Kidney capillary endothelial cell (primary cell): ENCODE measurements at places on chromosomes 1 and 21.
A peak's percentile ranks its signal among the peaks of the same experiment; 100 is the strongest.

- DNase-seq = no peak
These were observed 79.7 kb upstream of the BCL10 start for GRCh38 chr1:85356130-85356529.

GRCh38 chr1:9194024-9194423 lies 40.5 kb upstream of the H6PD start:
- no peak for DNase-seq

DNA sequence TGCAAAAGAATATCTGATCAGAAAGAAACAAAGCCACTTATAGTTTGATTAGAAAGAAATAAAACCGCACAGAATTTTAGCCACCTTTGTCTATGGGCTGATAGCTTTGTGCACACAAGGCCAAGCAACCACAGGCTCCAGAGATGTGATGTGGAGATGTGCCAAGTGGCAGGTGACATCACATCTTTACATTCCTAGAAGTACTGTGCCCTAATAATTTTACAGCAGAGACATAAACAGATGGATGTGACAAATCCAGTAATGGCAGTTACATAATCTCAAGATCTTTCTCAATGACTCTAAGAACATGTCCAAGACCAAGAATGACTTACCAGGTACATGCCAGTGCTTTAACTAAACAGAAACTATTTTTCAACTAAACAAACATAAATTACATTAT lies 159.5 kb downstream of the LTN1 start:
- DNase-seq = no peak

DNA sequence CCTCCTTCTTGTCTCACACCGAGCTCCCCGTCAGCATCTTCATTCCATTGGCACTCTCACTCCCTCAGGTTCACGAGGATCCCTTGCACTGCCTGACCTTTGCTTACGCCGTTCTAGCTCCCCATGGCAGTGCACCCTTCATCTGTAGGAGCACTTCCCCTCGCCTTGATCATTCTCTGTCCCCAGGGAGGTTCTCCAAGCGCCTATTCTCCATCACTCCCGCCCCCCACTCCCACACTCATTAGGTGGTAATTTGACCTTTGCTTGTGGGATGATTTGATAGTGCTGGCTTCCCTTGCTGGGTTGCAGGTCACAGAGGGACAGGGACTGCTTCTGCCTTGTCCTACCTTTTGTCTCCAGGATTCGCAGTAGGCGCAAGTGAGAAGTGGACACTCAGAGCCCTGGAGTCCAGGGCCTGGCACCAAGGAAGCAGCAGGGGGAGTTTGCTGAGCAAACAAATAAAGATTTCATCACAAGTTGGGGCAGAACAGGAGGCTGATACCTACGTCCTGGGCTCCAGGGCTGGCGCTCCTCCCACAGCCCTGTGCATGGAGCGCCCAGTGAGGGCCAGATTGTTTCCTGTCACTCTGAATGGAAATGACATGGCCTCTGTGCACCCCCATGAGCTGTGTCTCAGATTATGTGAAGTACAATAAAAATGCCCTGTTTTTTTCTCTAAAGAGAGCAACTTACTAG lies 82.0 kb upstream of the RUNX3 start:
- no peak for DNase-seq

GRCh38 chr1:9960706-9961562 lies 17.7 kb downstream of the NMNAT1 start:
- DNase-seq = no peak

DNA sequence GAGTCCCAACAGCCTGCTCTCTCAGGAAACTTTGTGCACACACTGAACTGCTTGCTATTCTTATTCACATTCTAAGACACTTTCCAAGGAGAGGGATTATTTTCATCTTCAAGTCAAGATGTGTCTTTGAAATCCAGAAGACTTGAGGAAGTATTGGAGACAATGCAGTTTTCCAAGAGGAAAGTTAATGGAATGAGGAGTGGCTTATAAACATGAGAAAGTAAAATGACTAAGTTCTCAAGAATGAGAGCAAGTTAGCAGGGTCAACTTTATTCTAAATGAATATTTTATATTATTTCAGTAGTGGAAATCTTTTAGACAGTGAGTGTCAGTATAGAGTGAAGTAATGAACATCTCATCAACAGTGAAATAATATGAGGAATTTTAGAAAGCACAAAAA lies 1239.3 kb downstream of the MRPL39 start:
- DNase-seq = no peak

DNA sequence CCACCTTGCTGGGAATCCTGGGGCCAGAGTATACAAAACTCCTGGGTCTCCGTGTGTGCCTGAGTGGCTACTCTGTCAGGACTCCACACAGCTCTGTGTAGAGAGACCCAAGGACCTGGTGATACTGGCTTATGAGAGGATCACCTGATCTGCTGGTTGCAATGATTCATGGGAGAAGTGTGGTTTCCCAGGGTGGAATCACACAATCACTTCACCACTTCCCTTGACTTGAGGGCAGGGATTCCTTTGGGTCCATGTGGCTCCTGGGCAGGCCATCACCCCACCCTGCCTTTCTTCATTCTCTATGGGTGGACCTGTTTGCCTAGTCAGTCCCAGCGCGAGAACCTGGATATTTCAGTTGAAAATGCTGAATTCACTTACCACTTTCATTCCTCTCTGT lies 13.3 kb downstream of the PRSS38 start:
- no peak for DNase-seq

- DNase-seq = no peak
These were observed 5.0 kb upstream of the H6PD start for GRCh38 chr1:9229549-9229948.

- peak; percentile 2 for DNase-seq
These were observed 346.9 kb upstream of the DAB1 start for GRCh38 chr1:57770772-57771171.

GRCh38 chr1:207084701-207085180 lies 3.9 kb upstream of the C4BPB start:
- peak; percentile 20 for DNase-seq

- no peak for DNase-seq
These were observed 424.3 kb downstream of the KCNT2 start for GRCh38 chr1:196183941-196184340.

DNA sequence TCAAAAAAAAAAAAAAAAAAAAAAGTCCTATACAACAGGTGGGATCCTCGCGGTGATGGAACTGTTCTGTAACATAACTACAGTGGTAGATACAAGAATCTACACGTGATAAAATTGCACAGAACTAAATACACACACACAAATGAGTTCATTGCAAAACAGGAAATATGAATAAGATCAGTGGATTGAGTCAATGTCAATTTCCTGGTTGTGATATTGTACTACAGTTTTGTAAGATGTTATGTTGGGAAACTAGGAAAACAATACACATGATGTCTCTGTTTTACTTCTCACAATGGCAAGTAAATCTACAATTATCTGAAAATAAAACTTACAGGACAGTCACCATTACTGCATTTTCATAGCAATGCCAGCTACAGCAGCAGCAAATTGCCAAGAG lies 59.8 kb downstream of the ITGB3BP start:
- peak; percentile 76 for DNase-seq

- DNase-seq = no peak
These were observed 28.0 kb downstream of the MACO1 start for GRCh38 chr1:25458541-25459298.

DNA sequence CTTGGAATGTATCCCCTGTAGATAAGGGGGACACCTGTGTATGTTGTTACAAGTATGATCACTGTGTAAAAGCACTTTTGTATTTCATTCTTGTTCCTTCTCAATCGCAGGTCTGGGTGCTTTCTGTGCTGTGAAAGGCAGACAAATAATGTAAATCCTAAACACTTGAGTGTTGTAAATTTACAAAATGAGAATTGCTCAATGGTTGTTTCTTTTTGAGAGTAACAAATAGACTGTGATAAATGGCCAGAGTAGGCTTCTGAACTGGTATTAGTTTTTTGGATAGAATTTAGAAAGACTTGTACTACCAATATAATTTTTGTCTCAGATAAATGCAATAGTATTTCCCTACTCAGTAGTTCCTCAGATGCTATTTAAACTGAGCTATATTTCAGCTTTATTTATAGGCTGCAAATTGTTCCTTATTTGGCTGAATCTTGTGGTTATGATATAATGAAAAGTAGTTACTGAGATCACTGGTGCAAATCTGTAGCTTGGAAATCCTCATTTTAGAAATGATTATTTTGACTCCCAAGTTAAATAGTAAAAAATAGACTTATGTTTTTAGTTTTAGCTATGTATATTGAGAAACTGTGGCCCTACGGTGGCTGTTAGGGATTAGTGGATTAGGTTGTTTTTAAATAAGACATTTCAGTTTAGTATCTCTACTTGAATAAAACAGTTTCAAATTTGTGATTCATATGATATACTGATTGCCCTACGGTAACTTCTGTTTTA lies 9.2 kb downstream of the BACH1 start:
- DNase-seq = no peak

DNA sequence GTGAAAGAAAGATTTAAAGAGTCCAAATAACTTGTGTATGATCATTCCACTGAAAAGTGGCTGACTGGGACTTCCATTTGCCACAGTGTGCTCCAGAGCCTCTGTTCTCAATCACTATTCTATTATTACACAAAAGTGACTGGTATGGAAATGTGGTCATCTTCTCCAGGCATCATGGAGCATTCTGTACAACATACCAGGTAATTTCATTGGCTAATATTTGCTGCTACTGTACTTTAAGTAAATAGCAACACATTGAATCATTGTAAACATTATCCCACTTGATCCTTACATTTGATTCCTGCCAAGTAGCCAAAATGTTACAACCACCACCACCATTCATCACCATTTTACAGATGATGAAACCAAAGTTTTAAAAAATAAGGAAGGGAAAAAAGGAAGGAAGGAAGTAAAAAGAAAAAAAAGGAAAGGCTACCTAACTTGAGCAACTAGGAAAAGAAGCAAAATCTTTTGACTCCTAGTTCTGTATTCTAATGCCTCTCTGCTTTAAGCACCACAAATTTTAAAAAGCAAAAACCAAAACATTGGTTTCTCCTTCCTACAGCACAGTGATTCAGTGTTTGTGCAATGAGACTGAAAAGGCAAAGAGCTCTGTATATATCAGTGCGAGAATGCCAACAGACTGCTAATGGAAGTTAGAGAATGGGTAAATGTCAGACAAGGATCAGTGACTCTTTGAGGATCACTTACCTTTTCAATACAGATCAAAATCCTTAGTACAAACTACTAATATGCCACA lies 361.4 kb upstream of the PTBP2 start:
- no peak for DNase-seq

GRCh38 chr1:95028954-95029353 lies 43.8 kb downstream of the ALG14 start:
- no peak for DNase-seq

DNA sequence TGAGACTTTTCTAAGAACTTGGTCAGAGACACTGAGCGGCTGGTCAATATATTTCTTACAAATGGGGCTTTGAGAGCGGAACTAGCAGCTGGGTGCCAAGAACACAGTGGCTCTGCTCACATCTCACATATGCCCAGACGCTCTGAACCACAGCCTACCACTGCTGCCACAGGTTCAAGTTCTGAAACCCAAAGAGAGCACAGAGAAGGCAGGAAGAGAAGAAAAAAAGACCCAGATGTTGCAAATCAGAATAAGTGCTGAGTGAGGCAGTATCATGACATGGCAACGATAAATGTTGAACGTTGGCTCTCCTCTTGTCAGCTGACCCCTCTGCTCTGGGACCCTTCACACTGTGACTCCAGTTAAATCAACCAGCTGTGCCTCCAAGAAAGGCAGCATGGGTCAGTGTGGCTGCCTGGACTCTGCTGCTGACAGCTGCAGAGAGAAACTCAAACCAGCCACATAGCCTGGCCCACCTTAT lies 26.4 kb downstream of the HIVEP3 start:
- no peak for DNase-seq

- DNase-seq = no peak
These were observed 122.6 kb downstream of the TNNI3K start for GRCh38 chr1:74357756-74358155.

GRCh38 chr1:28926629-28927265 lies 12.4 kb downstream of the EPB41 start:
- DNase-seq = peak; percentile 37

DNA sequence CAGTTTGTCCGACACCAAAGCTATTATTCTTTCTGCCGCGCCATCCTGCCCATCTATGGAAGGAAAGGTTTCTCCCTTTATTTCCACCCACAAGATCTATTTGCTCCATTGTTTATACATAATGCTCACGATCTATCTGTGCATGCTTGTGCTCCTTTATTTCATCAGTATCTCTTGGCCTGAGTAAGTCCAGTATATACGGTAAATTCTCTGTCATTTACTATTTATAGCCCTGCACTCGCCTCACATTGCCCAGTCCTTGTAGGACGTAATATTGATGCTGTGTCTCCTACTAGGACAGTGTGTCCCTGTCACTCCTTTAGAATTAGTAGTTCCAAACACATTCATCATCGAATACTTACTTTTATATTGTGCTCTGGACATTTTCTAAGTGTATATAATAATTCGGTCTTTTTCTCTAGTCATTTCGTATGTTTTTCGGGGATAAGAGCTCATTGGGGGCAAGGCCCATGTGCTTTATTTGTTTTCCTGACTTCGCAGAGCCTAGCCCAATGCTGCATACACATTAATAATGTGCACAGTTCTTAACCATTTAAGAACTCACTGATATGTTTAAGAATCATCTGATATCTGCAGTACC lies 3.1 kb upstream of the NID1 start:
- DNase-seq = no peak

GRCh38 chr1:46084553-46085451 lies 47.6 kb downstream of the PIK3R3 start:
- no peak for DNase-seq

GRCh38 chr21:17981060-17981740 lies 162.0 kb upstream of the C21orf91 start:
- no peak for DNase-seq

DNA sequence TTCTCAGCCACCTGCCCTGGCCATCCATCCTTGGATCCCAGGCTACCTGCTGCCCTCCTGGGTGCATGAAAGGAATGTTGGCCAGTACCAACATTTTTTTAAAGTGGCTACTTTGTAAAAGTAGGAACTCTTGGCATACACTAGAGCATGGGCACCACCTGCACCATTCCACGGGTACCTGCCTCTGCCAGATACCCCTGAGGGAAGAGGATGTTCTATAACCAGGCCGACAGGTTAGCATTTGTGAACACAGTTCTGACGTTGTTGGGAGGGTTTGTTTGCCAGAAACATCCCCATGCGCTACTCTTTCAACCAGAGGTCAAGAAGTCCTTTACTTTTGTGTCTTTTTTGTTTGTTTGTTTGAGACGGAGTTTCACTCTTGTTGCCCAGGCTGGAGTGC lies 43.0 kb downstream of the EVA1C start:
- DNase-seq = no peak
